ENCODE measurements at places on chromosomes 4 and X.

DNA sequence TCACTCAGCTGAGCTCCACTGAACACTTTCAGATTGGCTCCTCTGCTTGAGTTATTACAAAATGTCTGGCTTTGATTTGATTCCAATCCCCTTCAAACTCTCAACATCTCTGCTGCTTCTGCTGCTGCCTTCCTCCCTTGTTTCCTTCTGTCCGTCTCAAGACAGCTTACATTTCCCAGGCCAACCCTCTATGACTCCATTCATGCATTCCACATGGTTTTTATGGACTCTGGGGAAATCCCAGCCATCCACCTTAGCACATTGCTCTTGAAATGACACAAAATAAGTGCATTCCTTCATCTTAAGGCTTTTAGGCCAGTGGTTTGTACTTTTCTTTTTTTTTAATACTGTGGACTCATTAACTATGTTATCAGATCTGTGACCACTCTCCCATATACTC is 68.5 kb upstream of the TMEM164 start:
- DNase-seq: no peak

DNA sequence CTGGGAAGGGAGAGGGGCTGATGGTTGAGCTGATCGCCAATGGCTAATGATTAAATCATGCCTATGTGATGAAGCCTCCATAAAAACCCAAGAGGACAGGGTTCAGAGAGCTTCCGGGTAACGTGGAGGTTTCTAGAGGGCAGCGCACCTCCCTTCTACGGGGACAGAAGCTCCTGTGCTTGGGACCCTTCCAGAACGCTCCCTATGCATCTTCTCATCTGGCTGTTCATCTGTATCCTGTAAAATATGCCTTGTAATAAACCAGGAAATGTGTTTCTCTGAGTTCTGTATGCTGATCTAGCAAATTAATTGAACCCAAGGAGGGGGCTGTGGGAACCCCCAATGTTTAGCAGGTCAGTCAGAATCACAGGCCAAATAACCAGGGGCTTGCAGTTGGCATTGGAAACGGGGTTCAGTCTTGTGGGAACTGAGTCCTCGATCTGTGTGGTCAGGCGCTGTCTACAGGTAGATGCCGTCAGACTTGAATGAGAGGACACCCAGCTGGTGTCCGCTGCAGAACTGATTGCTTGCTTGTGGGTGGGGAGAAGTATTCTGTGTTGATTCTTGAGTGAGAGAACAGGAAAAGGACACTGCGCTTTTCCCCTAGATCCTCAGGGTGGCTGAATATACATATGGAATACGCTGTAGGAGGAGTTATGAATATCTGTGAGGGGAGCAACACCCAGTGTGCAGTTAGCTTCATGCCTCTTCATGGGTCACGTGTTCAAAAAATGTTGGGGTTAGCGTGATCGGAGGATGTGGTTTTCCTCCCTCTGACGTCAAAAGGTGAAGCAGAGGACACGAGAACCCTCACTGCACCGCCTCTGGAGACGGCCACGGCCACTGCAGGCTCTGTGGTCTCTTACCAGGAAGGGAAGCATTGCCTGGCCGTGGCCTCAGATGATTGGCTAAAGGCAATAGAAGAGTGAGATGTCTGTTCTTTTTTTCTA is 29.2 kb downstream of the HTT-AS start:
- no peak for DNase-seq

DNA sequence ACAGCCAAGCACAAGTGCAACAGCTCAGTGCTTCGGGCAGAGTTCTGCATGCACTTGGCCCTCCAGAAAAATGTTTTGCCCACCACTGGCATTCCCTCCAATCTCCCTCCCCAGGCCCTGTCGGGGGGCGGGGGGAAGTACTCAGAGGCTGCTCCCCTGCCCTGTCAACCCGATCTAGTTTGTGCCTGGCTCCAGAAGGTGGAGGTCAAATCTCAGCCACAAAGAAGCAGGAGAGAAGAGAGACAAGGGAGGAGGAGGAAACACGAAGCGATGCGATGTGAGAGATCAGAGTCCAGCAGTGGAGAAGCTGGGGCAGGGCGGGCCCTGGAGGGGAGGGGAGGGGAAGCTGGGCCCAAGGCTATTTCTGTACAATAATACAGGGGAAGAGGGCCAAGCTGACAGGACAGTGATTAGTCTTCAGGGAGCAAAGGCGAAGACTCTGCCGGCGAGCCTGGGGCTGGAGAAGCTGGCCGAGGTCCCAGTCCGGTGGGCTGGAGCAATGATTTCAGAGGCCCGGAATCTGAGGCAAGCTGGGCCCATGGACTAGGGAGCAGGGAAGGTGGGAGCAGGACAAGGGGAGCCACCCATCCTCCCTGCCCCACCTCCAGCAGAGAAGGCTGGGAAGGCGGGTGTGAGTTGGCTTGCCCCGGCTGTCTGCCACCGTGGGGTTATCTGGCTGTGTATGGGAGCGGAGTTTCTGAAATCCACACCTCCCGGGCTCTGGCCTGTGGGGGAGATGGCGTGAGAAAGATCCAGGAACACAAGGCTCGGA is 167.1 kb downstream of the EFNB1 start:
- DNase-seq: no peak

DNA sequence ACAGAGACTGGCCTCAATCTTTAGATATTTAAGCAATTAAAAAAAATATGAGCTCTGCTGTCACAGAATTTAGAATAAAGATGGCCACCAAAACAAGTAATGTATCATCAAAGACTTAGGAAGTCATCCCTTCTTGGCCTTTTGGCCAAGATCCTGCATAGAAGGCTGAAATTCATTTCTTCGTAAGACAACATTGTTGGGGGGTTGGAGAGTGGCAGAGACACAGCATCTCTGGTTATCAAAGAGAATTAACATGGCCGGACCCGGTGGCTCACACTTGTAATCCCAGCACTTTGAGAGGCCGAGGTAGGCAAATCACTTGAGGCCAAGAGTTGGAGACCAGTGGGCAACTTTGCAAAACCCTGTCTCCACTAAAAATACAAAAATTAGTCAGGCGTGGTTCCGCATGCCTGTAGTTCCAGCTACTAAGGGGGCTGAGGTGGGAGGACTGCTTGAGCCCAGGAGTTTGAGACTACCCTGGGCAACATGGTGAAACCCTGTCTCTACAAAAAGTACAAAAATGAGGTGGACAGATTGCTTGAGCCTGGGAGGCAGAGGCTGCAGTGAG is 4.0 kb downstream of the PPM1K start:
- no peak for DNase-seq

DNA sequence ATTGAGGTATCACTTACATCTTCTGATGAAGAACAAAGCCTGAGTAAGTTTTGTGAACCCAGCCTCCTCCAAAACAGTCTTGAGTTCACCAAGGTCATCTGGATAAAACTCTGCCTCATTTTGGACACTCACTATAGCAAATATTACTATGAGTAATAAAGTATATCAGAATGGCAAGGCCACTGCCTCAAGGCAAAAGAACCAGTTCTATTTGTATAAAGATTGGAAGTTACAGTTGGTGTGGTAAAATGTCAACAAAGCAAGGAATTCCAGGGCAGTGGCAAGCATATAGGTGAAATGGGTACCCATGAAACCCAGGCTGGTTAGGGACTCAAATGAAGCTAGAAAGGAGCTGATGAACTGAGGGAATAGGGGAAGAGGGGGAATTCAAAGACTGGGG is 2.4 kb upstream of the ARHGEF6 start:
- no peak for DNase-seq

GRCh38 chr4:177293208-177294033 is 16.3 kb upstream of the NEIL3 start:
- DNase-seq: no peak

- no peak for DNase-seq
These were observed 16.3 kb downstream of the SPRY1 start for GRCh38 chr4:123412700-123413512.

- no peak for DNase-seq
These were observed 145.6 kb upstream of the KCNIP4 start for GRCh38 chr4:22094217-22094616.

- DNase-seq: no peak
These were observed 231.0 kb downstream of the DACH2 start for GRCh38 chrX:86379209-86379608.

All from renal pelvis (tissue), 12 donors.